ENCODE measurements at places on chromosomes 3 and 15.

GRCh38 chr3:33052671-33053070, 44.3 kb downstream of the GLB1 start:
- DNase-seq, result no peak

DNA sequence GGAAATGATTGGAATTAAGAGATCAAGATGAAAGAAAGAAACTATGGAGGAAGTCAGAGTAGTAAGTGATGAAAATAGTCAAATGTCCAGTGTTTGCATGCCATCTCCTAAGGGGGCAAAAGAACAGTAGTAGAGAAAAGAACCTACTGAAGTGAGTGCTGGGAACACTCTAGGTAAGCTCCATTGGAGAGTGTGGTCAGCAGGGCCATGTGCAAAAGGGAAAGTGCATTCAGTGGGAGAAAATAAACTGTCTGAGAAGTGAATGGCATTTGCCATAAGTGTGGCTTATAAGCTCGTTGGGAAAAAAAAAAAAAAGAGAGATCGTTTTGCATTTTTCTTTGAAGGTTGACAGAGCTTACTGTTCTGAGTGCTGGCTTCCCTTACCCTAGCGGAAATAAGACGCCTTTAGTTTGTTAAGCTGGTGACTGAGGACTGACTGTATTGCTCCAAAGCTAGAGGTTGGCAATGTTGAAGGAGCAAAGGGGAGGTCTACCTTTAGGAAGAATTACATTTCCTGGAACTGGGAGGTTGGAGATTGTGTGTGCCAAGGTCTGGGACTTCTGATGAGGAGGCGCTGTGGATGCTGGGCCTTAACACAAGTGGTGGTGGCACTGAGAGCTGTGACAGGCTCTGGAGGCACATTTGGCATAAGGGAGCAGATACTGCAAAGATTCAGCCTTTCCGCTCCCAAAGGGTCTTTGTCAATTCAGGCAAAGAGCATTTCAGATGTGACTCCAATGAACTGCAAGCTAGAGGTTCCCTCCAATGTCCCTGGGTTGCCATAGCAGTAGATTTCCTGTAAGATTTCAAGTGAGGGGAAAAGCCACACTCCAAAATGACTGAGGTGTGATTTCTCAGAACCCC, 287.8 kb upstream of the SATB1 start:
- DNase-seq, result no peak

GRCh38 chr3:185024966-185025365, 127.9 kb downstream of the C3orf70 start:
- no peak for DNase-seq

GRCh38 chr3:53151465-53151864, 9.5 kb upstream of the PRKCD start:
- no peak for DNase-seq

GRCh38 chr15:39833515-39833981, 50.9 kb upstream of the FSIP1 start:
- no peak for DNase-seq

DNA sequence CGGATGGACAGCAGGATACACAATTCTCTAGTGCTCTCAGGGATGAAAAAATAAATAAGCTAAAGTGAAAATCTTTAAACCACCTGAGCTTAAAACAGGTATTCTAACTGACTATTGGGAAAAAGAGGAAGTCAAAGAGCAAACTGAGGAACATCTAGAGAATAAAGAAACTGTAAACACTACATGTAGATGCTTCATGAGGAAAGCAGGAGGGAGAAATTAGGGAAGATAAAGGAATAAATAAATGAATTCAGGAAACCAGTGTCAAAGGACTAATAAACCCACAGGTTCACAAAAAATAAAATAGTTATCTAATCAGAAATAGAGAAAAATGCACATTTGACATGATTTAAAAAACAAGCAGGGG, 525 bp upstream of the MCCC1 start:
- no peak for DNase-seq

DNA sequence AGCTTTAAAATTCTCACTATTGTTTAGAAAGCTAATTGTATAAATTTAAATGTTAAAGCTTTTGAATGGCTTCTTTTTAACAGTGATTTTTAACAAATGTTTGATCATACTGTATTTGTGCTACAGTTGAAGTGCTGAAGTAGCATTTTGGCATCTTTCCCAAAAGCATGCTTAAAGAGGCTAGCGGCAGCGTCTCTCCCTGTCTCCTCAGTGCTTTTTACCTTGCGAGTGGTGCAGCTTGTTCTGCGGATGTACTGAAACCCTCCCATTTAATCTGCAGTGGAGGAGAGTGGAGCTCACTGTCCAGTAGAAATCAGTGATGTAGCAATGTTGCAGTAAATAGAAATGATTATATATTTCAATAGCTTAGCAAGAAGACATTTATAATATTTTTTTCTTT, 43.7 kb downstream of the LRRC49 start:
- no peak for DNase-seq

DNA sequence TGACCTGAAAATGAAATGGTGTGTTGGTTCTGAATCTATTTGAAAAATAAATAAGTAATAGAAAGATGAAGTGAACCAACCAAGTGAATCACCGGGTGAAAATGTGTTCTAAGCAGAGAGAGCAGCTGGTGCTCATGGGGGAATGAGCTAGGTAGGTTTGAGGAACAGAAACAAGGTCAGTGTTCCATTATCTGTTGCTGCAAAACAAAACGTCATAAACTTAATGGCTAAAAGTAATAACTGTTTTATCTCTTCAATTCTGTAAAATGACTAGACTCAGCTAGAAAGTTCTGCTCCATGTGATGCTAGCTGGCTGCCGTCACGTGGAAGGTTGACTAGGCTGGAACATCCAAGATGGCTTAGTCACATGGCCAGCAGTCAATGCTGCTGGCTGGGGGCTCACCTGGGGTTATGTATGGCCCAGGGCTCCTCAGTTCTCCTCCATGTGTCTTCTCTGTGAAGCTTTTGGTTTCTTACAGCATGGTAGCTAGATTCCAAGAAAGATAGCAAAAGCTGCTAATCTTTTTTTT, 13.3 kb upstream of the SH3BP5 start:
- DNase-seq, result no peak

DNA sequence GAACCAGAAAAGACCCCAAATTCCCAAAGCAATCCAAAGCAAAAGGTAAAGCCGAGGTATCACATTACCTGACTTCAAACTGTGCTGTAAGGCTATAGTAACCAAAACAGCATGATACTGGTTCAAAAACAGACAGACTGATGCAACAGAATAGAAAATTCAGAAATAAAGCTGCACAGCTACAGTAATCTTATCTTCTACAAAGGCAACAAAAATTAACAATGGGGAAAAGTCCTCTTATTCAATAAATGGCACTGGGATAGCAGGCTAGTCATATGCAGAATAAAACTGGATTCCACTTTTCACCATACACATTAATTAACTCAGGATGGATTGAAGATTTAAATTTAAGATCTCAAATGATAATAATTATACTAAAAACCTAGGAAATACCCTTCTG, 392.6 kb upstream of the CBLB start:
- DNase-seq, result no peak

GRCh38 chr3:42511736-42512135, 9.3 kb downstream of the VIPR1 start:
- DNase-seq, result no peak

DNA sequence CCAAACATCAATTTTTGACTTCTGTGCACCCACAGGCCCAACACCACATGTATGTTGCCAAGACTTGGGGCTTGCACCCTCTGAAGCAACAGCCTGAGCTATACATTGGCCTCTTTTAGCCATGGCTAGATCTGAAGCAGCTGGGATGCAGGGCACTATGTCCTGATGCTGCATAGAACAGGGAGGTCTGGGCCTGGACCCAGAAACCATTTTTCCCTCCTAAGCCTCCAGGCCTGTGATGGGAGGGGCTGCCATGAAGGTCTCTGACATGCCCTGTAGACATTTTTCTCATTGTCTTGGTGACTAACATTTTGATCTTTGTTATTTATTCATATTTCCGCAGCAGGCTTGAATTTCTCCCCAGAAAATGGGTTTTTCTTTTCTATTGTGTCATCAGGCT, 330.0 kb downstream of the PYDC2 start:
- DNase-seq, result no peak

GRCh38 chr3:14369675-14370669, 32.4 kb upstream of the SLC6A6 start:
- DNase-seq, result no peak

Data from astrocyte of the cerebellum (primary cell).